ENCODE measurements at places on chromosomes 11 and 22.
A peak's percentile ranks its signal among the peaks of the same experiment; 100 is the strongest.

GRCh38 chr11:118935376-118935775, 9.7 kb upstream of the BCL9L start:
- DNase-seq, result no peak

- DNase-seq, result no peak
Measured at GRCh38 chr11:95717314-95717713, 72.3 kb downstream of the FAM76B start.

DNA sequence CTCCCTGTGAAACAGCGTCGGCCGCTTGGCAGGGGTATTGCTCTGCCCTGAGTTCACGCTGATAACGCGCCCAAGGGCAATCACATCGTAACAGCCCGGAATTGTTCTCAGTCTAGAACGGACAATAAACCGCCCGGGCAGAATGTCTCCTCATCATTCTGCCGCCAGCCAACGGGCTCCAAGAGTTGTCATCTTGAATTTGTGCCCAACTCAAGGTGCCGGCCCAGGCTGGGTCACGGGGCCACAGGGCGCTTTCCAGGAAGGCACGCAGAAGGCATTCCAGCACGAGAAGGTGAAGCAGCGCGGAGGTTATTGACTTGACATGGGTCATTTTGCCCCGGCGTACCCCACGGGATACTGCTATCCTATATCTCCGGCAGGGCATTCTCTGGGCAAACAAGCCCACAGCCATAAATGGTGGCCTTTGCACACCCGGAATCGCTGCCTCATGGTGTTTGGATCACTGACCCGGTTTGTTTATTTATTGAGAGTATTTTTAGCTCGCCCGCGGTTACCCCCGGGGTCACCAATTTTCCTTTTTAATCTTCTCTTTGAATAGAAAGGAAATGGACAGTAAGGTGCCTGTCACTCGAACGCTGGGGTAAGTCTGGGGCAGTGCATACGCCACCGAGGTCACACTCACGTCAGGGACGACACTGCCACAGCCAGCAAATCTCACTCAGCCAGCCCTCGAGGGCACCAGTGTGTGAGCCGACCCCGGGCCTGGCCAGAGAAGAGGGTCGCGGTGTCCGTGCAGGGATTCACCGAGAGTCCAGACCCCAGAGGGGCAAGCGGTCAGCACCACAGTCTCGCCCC, 72.4 kb upstream of the FGF3 start:
- no peak for DNase-seq

GRCh38 chr11:131811383-131811782, 441.0 kb downstream of the NTM start:
- no peak for DNase-seq

- peak; percentile 28 for DNase-seq
Measured at GRCh38 chr11:107769189-107769588, 57.3 kb upstream of the SLN start.

- peak; percentile 73 for DNase-seq
Measured at GRCh38 chr11:125343718-125344131, 152.3 kb downstream of the FEZ1 start.

DNA sequence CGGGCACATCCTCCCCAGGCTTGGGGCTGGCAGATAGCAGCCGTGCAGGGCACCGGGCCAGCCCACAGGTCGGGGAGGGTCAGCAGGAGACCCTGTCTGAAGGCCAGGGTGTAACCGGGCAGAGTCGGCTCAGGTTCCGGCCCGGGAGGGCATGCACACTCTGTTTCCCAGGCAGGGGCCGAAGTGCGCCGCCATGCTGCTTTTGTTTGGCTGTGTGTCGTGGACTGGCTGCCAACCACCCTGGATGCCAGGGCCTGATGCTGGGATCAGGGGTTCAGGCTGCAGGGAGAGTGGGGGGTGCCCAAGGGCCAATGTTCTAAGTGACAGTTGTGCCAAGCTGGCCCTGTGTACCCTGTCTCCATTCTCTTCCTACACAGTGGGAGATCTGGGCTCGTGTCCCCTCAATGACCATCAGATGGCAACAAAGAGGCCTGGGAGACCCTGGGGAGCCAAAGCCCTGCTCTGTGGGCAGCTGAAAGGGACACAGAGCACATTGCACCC, 120.9 kb upstream of the B3GAT1 start:
- no peak for DNase-seq

- no peak for DNase-seq
Measured at GRCh38 chr11:44466531-44467205, 98.8 kb upstream of the CD82 start.

Measured in choroid plexus epithelial cell (primary cell).